Daoy (cell line): ENCODE measurements at places on chromosomes 6 and 20.

GRCh38 chr6:151992091-151992490, 184.6 kb downstream of the ESR1 start:
- no peak for DNase-seq

- DNase-seq, result no peak
Measured at GRCh38 chr6:162019349-162019748, 708.2 kb downstream of the PRKN start.

DNA sequence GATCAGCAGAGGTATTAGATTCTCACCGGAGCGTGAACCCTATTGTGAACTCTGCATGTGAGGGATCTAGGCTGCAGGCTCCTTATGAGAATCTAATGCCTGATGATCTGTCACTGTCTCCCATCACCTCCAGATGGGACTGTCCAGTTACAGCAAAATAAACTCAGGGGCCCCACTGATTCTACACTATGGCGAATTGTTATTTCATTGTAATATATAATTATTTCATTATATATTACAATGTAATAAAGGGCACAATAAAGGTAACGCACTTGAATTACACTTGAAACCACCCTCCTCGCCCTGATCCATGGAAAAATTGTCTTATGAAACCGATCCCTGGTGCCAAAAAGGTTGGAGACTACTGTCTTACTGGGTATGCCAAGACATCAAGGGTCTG, 18.6 kb downstream of the PRKN start:
- no peak for DNase-seq

DNA sequence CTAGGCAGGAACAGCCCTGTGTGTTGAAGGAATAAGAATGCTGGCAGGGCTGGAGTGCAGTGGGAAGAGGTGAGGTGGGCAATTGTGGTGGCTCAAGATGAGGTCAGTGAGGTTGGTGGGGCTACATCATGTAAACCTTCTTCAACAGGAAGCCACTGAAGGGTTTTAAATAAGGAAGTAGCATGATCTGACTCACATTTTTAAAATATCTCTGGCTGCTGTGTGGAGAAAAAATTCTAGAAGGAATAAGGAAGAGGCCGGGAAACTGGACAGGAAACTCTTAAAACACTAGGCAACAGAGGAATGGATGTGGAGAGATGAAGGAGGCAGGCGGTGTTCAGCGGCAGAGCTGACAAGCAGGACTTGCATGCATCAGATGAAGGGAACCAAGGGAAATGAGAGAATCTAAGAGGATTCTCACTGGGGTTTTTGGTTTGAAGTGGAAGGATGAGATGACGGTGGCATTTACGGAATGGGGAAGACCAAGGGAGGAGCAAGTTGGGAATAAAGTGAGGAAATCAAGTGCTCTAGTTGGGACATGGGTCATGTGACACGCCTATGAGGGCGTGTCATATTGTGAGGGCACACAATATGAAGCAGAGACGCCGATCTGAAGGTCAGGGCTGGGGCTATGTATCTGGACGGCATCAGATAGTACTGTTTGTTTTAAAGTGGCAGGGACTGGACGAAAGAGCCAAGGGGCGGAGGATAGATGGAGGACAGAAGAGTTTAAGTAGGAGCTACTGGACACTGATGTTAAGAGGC, 18.2 kb downstream of the TMEM242 start:
- DNase-seq, result peak; percentile 45

- peak; percentile 40 for DNase-seq
Measured at GRCh38 chr6:26550250-26550993, 12.3 kb downstream of the HMGN4 start.

DNA sequence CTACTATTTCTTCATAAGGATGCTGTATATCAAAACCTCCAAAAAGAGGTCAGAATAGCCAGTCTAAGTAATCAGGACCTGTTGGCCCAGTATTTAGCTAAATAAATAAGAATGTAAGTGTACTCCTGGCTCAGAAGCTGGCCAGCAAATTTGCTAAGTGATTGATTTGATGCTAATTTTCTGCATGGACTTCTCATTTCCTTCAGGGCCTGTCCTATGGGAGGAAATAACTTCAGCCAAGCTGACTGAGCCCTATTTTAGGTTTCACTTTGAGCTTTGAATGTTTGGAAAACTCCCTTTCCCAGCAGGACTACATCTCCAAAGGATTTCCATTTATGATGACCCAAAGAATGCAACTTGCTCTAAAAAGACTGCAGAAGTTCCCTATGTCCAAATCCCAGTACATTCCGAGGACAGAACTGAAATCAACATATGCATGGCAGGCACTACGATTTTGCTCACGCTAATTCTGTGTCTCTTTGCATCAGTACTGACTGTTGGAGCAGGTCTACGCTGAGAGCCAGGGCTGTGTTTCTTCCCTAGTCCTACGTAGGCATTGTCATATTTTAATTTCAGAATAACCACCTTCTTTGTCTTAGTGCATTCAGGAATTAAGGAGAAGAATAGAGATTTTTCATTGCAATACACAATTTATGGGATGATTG, 441.4 kb upstream of the PLCB4 start:
- no peak for DNase-seq

GRCh38 chr6:55443238-55444134, 116.2 kb downstream of the GFRAL start:
- DNase-seq, result no peak
